ENCODE measurements at places on chromosomes 5 and 9.

DNA sequence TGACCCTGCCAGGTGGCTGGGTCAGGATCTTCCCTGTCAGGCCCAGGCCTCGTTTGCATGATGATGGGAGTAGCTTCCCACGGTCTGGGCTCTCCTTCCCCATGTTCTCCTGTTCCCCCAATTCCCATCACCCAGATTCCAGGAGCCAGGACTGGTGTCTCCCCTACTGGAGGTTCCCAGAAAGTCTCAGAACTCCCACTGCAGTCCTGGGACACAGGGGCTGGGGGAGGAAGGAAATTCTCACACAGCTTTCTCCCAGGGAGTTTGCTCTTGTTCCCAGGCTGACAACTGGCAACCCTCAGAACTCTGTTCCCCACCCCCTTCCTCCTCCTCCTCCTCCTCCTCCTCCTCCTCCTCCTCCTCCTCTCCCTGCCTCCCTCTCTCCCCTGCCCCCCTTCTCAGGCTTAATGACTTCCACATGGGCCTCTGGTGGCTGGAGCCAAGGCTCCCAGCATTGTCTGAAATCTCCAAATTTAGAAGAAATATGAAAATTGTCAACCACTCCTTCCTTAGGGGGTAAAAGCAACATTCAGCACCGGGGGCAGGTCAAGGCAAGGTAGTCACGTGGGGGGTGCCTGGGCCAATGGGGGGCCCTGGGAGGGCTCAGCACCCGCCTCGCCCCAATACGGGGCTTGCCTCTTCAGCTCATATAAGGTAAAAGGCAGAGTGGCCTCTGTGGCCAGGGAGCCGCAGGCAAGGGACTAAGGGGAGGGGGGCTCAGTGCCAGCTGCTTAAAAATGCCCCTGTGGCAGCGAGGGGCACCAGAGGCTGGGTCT is 27.3 kb upstream of the IL17B start:
- no peak for DNase-seq

DNA sequence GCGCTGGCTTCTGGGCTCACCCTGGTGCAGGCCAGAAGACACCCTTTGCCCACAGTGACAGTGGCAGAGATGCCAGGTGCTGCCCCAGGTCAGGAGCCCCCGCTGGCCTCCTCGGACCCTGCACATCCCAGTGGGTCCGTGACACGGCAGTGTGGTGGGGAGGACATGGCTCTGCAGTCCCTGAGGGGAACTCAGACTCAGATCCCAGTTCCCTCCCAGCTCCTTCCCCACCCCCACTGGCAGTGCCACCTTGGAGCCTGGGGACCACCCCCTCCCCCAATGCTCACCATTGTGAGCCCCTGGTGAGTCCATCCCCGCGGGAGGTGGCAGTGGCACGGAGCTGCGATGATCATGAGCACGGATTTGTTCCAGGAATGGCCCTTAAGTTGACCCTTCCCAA is 562 bp upstream of the CCDC187 start:
- DNase-seq = no peak

DNA sequence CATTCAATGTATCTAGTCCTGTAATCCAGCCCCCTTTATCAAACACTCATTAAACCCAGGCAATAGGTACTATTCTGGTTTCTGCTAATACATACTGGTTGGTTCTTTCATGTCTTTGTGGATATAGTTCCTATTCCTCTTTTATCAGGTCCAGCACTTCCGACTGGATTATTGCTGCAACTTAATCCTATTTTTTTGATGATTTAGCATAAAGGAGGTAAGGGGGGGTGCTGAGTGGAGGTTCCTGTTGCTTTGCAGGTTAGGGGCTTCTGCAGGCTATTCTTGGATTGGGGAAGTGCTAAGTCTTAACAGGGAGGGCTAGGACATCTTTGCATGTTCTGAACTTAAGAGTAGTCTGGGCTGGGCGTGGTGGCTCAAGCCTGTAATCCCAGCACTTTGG is 377.7 kb downstream of the FGF10 start:
- DNase-seq = no peak

GRCh38 chr9:1938675-1939170 is 76.4 kb upstream of the SMARCA2 start:
- no peak for DNase-seq

DNA sequence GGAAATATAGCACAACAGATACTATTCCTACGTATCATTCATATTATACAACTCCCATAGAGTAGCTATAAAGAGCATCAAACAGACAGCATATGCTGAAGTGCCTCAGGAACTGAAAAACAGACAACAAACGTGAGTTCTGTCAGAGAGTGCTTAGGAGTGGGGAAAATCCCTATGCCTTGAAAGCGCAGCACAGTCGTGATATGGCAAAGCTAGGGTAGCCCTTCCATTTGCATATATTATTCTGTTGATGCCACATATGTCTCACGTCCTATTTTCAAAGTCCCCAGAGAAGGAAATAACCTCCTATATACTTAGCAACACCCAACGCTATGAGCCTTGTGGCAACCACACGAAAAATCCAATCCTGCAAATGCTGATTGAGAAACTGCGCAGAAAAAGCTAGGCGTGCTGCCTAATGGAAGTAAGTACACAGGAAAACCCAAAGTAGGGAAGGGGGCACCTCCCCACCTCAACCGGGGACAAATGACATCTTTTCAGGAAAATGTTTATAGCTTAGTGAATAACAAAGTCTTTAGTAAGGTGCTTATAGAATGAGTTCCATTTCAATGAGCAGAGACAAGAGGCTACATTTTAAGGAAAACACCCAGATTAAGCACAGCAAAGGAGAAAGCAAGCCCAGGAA is 105.1 kb downstream of the MED10 start:
- no peak for DNase-seq

- DNase-seq = no peak
Measured at GRCh38 chr5:38452201-38452600, 104.2 kb downstream of the LIFR start.

DNA sequence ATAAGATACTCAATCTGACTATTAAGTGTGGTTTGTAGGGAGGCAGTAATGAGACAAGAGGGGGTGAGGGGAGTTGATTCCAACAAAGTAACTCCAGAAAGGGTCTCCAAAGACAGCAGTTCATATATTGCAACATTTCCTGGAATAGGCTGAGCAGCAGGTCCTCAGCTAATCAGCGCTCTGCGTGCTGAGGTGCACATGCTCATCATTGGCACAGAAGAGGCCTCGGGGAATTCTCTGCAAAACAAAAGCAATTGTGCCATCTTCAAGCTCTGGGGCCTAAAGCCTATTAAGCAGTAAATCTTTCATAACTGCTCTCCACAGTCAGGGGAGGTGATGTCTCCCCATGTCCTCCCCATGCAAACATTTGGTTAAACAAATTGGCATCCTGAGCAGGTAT is 357.3 kb downstream of the SPOCK1 start:
- no peak for DNase-seq

DNA sequence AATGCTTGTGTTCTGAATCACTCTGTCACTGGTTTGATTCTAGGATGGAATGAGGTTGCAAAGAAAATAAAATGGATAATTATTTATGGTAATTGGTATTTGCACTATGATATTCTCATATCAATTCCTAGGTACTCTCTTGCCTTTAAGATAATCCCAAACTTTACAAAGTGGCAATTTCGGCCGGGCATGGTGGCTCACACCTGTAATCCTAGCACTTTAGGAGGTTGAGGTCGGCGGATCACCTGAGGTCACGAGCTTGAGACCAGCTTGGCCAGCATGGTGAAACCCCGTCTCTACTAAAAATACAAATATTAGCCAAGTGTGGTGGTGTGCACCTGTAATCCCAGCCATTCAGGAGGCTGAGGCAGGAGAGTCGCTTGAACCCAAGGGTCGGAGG is 1118.7 kb upstream of the C9orf72 start:
- DNase-seq = no peak

- no peak for DNase-seq
Measured at GRCh38 chr5:108543486-108543885, 161.6 kb upstream of the FBXL17 start.

DNA sequence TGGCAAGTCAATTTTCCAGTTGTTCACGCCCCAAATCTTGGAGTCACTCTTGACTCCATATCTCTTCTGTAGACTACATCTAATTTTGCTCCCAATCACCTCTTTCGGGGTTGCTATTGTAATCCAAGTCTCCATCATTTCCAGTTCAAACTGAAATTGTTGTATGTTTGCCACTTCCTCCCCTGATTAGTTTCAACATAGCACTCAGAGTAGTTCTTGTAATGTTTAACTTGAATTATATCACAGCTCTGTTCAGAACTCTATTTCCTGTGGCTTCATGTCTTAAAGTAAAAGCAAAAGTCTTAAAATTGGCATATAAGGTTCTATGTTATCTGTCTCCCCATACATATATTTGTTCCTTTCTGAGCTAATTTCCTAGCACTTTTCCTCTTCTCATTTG is 348.5 kb upstream of the RIOK2 start:
- no peak for DNase-seq

DNA sequence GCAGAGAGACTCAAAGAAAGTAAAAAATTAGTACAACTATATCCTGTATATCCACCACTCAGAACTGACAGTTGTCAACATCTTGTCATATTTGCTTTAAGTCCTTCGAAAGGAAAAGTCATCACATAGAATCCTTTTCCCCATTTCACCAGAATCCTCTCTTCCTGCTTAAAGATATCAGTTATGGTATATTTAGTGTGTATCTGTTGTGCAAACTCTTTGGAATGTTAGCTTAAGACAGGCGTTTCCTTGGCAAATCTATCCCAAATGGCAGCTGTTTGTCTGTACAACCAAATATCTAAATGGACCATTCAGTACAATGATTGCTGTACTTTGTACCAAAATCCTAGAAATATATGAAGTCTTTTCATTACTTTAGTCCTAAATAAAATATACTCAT is 98.5 kb downstream of the ITGA1 start:
- DNase-seq = no peak

- DNase-seq = no peak
Measured at GRCh38 chr5:142289708-142290576, 34.9 kb downstream of the SPRY4 start.

DNA sequence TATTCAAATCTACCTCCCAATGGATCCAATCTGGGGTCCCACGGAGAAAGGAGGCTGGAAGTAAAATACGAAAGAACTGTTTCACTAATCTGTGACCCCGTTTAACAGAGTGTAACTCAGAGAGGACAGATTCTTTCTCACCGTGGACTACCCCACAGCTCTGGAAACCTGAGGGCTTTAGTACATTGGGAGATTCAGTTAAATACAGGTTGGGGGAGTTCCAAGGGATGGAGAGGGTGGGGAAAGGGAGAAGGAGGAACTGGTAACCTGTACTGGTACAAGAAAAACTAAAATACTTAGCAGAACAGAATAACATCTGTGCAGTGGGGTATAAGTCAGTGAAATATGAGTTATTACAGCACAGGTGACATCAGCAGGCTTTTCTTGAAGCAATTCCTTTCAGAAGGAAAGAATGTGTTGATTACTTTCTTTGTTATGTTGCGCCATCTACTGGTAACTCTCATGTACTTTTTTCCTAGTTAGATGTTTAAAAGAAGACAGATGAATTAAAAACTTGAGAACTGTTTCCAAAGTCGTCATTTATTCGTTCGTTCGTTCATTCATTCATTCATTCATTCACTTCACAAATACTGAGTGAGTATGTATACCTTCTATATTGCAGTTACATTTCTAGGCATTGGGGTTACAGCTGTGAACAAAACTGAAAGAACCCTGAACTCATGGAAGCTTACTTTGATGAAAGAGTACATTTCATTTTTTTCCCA is 30.0 kb upstream of the STOM start:
- no peak for DNase-seq

GRCh38 chr5:58458141-58458742 is 1.6 kb downstream of the PLK2 start:
- DNase-seq = no peak

- DNase-seq = peak; percentile 8
Measured at GRCh38 chr9:97985058-97985861, 2.1 kb downstream of the ANP32B start.

- DNase-seq = no peak
Measured at GRCh38 chr9:37026931-37027581, 7.0 kb downstream of the PAX5 start.

GRCh38 chr5:169591636-169592035 is 8.1 kb downstream of the SPDL1 start:
- DNase-seq = no peak

- DNase-seq = no peak
Measured at GRCh38 chr9:30622561-30622960, 1761.9 kb upstream of the ACO1 start.

DNA sequence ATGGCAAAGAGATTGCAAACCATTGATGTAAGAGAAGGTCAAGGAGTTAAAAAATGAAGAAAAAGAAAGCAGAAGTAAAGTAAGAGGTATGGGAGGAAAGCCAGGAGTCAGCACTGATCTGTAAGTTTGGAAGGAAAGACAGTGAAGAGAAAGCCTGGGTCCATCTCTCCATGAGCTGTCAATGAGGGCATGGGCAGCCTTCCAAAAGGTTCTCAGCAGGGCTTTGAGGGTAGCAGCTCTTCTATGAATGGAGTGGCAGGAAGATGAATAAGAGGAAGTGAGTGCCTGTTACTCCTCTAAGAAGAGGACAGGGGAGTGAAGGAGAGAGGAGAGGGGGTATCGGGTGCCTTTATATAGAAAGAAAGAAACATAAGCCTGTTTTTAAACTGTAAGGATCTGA is 97.1 kb downstream of the ADCY2 start:
- DNase-seq = no peak

- DNase-seq = no peak
Measured at GRCh38 chr5:95822043-95822541, 434 bp downstream of the GLRX start.

GRCh38 chr9:34624475-34625185 is 4.2 kb downstream of the ARID3C start:
- no peak for DNase-seq

DNA sequence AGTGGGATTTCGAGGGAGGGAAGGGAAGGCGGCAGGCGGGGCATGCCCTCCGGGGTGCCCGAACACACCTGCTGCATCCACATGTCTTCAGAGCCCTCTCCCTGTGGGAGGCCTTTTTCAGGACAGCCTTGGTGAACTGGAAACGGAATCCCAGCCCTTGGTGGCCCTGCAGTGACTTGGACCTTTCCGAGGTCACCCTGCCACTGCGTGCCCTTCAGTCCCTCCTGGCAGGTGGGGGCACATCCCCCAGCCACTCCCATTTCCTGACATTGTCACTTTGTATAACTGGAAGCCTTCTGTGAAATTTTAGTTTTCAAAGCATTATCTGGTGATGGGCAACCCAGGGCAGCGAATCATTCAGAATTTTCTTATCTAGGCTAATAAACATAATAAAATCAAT is 11.0 kb upstream of the AHRR start:
- DNase-seq = no peak
